ENCODE measurements at places on chromosomes 1 and 21.

DNA sequence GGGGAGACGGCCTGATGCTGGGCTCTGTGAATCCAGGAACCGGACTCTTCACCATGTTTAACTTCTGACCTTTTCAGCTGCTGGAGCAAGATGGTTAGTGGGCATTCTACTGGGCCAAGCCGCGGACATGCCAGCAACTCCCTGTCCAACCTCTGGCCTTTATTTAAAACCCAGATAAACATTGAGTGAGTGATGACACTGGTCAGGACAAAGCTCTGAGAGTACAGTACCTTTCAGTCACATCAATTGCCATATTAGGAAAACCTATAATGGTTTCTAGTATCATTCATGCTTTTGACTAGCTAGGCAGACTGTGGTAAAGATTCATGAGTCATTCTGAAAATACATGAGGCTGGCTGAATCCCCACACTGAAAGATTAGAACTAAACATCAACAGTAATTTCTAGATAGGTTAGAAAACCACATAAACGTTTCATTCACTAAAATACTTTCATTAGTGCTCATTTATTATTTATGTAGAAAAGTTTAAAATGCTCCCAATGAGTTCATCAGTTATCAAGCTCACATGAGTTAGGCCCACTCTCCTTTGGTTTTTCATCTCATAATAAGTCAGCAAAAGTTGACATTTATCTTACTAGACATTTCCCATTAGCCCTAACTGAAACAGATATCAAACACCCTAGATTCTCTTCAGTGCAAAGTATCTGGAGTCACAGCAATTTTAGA lies 7.1 kb upstream of the ACTA1 start:
- peak; percentile 72 for DNase-seq

DNA sequence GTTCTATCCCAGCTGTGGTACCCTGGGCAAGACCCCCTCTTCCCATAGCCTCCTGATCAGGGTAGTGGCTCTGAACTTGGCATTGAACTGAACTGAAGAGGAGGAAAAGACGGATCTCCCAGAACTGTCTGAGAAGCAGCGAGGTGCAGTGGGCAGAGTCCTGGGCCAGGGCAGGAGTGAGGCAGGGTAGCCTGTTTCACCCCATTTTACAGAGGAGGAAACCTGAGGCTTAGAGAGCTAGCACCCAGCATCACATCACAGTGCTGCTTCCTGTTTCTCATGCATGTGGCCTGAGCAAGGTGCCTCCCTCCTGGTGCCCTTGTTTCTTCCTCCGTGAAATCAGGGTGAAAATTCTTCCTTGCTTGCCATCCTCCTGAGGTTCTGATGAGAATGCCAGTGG lies 17.1 kb downstream of the ZNF362 start:
- no peak for DNase-seq

DNA sequence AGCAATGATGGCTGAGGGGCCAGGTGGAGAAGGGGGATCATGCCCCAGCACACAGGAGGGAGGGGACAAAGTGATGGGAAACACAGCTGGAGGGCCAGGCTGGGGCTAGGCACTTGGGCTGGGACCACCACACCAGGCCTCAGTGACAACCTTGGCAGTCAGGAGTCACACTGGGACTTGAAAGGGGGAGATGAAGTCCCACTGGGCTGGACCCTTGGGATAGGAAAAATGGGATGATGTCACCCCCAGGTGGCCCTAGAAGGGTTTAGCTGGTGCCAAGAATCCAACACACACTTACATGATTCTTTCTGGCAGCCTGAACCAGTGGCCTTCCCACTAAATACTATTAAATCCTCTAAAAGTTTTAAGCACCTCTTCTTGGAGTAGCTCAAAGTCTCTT lies 17.1 kb downstream of the ZBTB17 start:
- no peak for DNase-seq

- DNase-seq, result peak; percentile 7
Observed at GRCh38 chr1:9652379-9653209, 1.1 kb downstream of the PIK3CD start.

- DNase-seq, result no peak
Observed at GRCh38 chr21:34946916-34947534, 102.1 kb downstream of the RUNX1 start.
